ENCODE measurements at places on chromosomes 11 and 22.

- DNase-seq, result no peak
Observed at GRCh38 chr11:57464539-57465181, 4.3 kb downstream of the RTN4RL2 start.

GRCh38 chr11:102361086-102362031 lies 14.3 kb downstream of the BIRC2 start:
- DNase-seq, result no peak

DNA sequence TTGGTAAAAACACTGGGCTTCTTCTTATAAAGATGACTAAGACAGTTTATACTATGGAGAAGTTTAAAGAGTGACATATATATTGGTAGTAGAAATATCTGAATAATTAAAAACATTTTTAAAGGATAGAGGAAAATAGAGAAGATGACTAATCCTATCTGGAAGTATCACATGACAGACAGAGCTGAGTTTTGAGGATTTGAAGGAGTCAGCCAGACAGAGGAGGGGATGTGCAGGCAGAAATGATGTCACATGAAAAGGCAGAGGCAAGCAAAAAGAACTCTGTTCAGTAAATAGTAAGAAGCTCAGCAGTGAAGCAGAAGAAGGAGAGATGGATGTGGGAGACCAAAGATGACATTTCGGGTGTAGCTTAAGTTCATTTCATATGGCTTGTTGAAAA lies 1.6 kb downstream of the OR10A2 start:
- DNase-seq, result no peak

- no peak for DNase-seq
Observed at GRCh38 chr11:72423840-72424239, 10.5 kb downstream of the CLPB start.

DNA sequence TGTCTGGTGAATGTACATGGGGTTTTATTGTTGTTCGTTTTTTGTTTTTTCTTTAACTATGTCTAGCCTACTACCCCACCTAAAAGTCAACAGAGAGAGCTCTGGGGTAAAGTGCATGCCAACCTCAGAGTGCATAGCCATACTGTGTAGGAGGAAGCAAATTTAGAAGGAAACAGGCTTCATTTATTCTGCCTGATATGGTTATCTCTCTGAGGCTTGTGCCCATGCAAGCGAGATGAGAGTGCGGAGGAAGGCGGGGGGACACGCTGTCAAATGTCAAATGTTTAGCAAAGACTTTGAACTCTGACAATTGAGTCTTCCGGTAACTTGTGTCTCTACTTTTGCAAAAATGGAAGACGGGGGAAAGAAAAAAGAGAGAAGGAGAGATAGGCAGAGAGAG lies 295.5 kb downstream of the ETS1 start:
- DNase-seq, result no peak

DNA sequence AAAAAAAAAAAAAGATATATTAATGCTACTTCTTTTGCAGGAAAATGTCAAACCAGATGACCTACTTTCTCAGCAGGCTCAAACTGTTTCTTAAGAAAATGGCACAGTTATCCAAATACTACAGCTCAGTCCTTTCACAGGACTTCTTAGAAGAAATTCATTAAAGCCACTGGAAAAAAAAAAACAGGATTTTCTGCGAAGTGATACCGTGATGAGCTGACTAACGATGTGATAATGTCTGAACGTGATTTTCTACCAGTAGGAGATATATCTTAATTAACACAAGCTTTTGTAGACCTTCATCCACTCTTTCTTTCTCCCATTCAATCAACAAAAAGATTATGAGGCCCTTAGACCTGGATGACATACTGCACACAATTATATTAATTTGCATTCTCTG lies 132.4 kb downstream of the NOX4 start:
- no peak for DNase-seq

DNA sequence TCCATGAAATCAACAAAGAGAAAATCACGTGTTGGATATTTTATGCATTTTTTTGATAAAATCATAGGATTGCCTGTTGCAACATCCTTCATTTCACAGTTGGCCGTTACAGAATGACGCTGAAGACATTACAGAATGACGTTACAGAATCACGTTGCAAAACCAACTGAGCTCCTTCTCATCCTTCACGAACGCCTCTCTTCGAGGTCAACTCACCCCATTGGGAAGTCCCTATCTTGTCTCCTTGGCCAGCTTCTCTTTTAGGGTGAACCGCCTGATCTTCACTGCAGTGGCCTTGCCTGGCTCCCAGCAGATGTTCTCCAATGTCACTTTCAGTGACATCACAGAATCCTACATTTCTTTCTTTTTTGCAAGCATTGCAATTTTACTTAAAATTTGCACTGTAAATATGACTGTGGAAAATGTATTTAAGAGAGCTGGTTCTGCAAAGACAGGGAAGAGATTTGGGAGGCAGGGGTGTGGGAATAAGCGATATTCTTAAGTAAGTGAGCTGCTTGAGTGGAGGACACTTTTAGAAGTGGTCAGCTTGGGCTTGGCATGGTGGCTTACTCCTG lies 5.1 kb downstream of the KRTAP5-7 start:
- DNase-seq, result no peak
